Globus pallidus (tissue), 1 donor: ENCODE measurements at places on chromosomes 1 and 21.

DNA sequence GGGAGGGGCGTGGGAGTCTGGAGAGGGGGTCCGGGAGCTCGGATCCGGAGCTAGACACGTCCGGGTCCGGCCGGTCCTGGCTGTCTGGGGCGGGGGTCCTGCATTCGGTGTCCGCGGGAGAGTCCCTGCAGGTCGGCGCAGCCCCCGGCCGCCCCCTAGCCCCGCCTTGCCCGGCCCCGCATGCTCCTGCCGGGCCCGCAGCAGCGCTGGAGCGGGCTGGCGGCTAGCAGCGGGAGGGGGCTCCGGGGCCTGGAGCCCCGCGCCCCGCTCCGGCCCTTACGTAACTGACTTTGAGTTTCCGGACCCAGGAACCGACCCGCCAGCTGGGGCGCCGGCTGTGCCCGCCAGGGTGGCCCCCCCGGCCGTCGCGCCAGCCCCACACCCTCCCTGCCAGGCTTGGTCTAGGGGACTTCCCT lies 26.9 kb upstream of the EPB41 start:
- no peak for DNase-seq

- DNase-seq: no peak
These were observed 22.8 kb upstream of the CDK18 start for GRCh38 chr1:205481629-205482151.

DNA sequence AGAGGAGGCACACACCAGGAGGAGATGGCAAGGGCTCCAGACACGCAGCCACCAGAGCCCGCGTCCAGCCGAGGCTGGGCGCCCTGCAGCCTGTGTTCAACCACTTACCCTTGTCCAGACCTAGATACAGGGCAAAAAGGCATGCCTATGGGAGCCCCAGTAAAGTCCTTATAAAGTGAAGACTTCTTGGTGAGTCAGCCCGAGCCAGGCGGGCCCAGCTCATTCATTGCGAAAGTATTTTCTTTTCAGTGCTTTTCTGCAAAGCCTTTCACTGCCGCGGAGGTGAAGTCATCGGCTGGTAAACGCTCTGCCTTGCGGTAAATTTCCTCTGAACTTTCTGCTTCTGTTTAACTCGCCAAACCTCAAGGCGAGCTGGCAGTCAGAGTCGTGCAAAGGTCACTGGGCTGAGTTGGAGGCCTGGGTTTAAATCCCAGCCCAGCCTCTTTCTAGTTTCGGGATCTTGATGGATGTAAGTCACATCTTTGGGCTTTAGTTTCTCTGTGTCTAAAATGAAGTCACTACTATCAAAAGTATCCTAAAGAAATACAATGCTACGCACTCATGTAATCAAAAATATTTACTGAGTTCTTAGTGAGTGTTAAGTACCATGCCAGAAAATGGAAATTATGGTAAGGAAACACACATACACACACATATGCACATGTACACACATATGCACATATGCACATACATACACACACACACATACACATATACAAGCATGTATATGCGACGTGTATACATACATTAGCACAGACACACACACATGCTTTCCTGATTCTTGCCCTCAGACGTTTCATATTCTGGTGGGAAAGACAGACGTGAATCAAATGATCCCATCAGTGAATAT lies 54.7 kb upstream of the IFFO2 start:
- peak; percentile 11 for DNase-seq

DNA sequence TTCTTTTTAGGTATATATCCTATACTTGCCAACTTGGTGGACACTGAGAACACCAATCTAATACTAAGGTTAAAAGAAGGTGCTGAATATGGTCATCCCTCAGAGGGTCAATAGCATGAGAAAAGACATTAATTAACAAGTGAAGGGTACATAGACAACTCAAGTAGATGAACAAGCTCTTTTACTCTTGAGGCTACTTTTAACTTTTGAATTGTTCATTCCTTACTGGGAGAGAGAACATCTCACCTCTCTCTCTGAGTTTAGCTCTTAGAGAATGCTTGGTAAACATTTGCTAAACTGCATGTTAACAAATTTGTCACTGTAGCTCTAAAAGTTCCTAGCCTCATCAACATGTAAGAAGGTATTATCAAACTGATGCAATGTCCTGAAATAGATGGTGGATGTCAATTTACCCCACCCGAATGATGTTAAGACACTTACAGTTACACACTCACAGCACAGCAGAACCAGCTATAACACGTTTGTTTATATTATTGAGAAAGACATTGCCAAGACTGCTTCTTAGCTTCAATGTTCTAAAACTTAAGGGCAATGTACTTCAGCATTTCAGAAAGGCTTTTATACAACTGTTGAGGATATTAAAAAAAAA lies 35.9 kb downstream of the HEATR1 start:
- DNase-seq: no peak

GRCh38 chr1:89957107-89957506 lies 37.8 kb upstream of the ZNF326 start:
- no peak for DNase-seq

DNA sequence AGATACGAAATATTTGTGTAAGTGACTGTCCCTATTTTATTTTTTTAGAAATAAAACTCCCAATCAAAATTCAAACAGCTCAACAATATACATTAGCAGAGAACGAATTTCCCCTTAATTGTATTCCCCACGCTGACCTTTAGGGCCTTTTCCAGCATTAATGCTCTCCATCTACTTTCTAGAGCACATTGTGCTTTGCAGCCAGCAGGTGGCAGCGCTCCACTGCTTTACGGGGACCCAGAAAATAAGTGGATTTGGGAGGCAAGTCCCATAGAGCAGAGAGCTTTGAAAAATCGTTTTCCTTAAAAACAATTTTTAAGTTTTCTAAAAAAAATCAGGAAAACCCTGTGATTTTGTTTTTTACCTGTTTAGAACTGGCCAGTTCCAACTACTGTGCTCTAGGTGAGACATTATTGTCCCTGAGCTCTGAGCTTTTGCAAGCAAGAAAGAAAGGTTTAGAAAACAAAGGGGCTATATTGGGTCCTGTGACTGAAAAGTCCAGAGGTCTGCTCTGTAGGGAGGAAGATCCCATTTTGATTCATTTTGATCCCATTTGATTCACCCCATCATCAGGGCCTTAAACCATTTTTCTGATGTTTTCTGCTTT lies 144.4 kb upstream of the ZNF644 start:
- DNase-seq: peak; percentile 59

DNA sequence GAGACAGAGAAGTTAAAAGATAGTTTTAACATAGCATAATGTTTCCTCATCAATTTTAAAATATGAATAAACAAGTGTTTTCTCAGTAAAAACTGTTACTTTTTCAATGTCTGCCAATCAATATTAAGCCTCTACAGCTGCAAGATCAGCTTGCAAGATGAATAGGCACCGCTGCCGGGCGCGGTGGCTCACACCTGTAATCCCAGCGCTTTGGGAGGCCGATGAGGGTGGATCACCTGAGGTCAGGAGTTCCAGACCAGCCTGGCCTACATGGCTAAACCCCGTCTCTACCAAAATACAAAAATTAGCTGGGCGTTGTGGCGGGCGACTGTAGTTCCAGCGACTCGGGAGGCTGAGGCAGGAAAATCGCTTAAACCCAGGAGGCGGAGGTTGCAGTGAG lies 54.8 kb upstream of the SH3GLB1 start:
- DNase-seq: no peak

DNA sequence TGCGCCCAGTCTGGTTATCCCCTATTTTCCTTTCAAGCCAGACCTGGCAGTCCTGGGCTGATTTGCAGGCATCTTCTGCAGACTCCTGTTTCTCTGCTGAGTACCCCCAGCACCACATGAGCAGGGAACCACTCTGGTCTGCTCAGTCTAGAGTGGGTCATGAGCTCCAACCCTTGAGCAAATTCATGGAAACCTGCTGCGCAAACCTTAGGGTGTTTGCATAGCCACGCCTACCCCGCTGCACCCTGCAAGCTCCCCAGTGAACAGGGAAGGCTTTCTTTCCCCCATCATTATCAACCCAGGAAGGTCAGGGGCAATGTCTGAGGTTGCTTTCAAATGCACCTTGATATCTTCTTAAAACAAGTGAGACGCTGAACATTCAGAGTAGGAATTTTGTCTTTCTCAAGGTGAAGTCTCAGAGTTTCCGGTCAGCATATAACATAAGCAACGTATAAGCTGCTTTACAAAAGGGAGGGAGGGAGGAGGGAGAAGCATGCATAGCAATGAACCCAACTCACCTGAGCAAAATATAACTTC lies 11.1 kb upstream of the KCNE1 start:
- DNase-seq: no peak

- no peak for DNase-seq
These were observed 633.7 kb downstream of the LRRIQ3 start for GRCh38 chr1:73564294-73564693.

- no peak for DNase-seq
These were observed 604 bp downstream of the FGR start for GRCh38 chr1:27634177-27634984.

- no peak for DNase-seq
These were observed 1.2 kb upstream of the ZNF683 start for GRCh38 chr1:26373789-26374188.

DNA sequence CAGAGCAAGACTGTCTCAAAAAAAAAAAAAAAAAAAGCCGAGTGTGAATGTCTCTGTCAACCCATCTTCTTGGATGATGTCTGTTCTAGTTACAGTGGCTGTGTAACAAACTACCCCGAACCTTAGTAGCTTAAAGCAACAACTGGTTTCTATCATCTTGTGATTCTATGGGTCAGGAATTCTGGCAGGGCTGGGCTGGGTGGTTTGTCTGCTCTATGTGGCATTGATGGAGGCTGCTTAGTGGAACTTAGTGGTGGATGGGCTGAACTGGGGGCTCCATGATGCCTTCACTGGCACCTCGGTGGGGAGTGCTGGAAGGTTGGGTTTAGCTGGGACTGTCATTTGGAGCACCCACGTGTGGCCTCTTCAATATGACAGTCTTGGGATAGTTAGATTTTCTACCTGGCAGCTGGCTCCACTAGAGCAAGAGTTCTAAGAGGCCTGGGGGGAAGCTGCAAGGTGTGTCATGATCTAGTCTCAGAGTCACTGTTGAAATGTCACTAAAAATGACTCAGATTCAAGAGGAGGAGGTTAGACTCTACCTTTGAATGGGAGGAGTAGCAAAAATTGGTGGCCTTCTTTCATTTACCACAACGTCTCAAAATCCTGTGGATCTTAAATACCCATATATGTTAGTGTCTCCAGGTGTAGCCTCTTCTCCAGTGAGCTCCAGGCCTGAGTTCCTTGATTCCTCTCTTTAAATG lies 18.6 kb downstream of the ACOT11 start:
- no peak for DNase-seq

DNA sequence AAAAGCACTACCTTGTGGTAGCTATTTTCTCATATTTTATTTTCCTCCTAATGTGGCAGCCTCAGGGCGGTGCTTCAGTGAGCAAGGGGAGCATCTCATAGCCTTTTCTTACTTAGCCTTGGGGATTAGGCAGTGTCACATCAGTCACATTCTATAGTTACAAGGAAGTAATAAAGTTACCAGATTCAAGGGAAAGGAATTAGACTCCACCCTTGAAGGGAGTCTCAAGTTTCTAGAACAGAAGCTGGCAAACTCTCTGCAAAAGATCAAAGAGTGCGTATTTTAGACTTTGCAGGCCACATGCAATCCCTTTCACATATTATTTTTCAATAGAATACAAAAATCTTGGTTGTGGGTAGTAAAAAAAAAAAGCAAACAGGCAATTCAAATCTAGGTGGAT lies 350.4 kb downstream of the AMY1C start:
- no peak for DNase-seq

DNA sequence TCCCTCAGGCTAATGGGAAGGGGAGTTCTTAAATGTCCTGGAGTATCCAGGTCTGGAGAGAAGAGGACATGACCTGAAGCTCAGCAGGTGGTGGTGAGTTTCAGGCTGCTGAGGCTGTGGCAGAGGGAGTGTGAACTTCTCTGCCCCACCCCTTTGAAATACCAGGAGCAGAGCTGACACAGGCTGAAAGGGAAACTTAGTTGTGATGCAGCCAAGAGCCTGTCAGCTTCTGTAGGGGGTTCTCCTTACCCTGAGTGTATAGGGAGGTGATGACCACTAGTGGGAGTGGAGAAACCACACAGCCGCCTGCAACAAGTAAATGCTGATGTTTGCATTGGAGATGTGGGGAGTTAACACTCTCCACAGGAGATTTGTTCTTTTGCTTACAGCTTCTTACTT lies 152.3 kb downstream of the FCRL5 start:
- DNase-seq: no peak

- no peak for DNase-seq
These were observed 579.8 kb upstream of the PKN2 start for GRCh38 chr1:88104236-88104635.

DNA sequence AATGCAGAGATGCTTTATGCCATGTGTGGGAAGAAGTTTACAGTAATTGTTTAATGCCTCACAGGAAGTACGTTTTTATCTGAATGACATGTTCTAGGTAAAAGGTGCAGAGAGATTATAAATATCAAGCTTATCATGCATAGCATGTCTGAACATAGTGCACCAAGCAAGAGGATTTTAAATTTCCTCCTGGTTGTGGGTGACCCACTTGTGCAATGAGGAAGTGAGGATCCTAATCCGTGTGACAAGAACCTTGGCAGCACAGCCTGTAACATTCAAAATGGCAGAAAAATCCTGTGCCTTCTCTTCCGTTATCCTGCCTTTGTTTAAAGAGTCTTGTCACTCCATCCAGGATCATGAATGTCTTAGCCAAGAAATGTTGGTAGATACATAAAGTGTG lies 75.6 kb downstream of the PLA2G4A start:
- peak; percentile 9 for DNase-seq

GRCh38 chr1:18137759-18138345 lies 30.3 kb downstream of the IGSF21 start:
- no peak for DNase-seq

DNA sequence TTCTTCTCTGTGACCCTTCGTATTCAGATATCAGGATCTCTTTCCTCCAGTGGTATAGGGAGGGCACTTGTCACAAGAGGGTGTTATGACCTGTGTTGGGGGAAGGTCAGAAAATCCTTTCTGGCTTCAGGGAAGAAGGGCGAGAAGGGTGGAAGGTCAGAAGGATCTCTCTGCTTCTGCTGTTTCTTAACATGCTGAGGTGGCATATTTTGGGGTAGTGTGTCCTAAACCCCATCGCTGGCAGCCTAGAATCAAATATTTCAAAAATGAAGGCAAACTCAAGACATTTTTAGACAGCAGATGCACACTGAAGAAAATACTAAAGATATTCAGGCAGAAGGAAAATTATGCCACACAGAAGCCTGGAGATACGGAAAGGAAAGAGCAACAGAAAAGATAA lies 207.6 kb downstream of the TM2D1 start:
- no peak for DNase-seq

GRCh38 chr1:56827711-56828110 lies 8.5 kb upstream of the FYB2 start:
- no peak for DNase-seq

- peak; percentile 64 for DNase-seq
These were observed 43.2 kb downstream of the C1orf198 start for GRCh38 chr1:230824919-230825721.

DNA sequence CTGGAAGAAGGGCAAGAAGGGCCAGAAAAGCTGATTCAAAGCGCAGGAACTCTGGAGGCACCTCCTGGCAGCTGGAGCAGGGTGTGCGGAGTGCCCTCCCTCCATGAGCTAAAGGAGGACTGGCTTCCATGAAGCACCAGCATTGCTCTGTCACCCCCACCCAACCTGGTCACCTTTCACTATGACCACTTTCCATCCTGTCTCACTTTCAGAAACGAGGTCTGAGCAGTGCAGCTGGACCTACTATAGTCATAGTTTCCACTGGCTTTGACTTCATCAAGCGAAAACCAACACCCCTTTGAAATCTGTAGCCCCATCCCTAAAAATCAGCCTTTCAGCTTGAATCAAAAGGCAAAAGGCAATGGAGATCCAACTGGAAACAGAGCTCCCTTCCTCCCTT lies 84.8 kb upstream of the CACNA1E start:
- DNase-seq: no peak
